ENCODE measurements at places on chromosomes 16 and 17.

GRCh38 chr17:29148257-29148789, 31.9 kb downstream of the MYO18A start:
- no peak for DNase-seq

GRCh38 chr17:82502207-82502606, 17.3 kb upstream of the FOXK2 start:
- no peak for DNase-seq

DNA sequence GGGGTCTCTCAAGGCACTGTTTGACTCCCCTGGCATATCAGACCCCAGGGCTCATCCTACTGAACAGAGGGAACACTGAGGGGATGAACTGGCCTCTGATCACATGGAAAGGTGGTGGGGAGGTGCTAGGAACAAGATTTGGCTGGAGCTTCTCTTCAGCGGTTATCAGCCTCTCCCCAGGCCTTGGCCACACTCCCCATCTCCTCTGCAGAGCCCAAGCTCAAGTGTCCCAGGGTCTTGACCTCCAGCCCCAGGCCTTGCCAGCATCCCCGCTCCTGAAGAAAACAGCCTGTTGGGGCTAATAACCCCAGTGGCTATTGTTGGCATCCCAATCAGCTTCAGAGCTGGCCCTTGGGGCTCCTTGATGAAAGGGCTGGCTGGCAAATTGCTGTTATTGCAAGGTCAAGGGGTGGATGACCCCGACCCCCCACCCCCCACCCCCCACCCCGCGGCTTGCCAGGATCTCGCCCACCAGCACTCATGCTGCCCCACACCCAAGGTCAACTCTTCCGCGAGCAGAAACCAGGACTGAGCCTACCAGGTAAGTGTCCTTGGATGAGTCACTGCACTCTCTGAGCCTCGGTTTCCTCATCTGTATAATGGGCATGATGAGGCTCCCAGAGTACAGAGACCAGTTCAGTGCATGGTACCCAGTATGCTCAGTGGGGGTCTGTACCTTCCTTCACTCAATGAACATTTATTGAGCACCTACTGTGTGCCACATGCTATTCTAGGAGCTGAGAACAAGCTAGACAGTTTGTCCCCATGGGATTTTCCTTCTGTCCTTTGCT, 18.8 kb upstream of the FAM83G start:
- no peak for DNase-seq

DNA sequence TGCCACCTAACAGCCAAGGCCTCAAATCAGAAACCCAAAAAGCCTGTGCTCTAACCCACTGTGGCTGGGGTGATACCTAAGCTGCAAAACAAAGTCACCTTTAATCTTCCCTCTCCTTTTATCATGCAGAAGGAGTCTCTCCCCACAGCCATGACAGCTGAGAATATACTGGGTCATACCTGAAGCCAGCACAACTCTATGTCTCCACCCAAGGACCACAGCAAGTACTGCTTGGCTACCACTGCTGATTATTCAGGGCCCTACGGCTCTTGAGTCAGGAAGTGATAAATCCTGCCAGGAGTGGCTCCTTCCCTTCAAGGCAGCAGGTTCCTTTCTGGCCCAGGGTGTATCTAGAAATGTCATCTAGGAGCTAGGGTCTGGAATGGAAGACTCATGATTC, 151.5 kb upstream of the TOM1L1 start:
- no peak for DNase-seq

- no peak for DNase-seq
Measured at GRCh38 chr16:21277927-21278706, at the start of gene CRYM. Gene CRYM, minus strand, starts transcription at chr16:21278290. Its CDS starts 39 bp downstream, at chr16:21278251.

GRCh38 chr16:23225634-23226033, 43.1 kb downstream of the SCNN1G start:
- no peak for DNase-seq

GRCh38 chr16:72172105-72173034, at the start of gene PMFBP1:
Gene PMFBP1, minus strand, starts transcription at chr16:72172155. Its CDS starts 947 bp downstream, at chr16:72171208.
- no peak for DNase-seq

DNA sequence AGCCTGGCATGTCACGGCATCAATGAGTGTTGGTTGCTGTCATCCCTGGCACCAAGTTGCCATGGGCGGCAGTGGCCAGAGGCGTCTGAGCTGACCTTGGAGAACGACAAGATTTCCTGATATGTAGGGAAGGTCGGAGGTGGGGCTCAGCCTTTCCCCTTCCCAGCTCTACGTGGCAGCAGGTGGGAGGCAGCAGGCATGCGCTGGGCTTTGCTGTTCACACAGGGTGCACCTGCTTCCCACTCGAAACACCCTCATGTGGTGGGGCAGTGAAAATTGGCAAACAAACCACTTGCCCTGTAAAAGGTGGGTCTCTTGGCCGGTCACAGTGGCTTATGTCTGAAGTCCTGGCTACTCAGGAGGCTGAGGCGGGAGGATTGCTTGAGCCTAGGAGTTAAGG, 12.3 kb upstream of the TFAP4 start:
- DNase-seq = no peak

DNA sequence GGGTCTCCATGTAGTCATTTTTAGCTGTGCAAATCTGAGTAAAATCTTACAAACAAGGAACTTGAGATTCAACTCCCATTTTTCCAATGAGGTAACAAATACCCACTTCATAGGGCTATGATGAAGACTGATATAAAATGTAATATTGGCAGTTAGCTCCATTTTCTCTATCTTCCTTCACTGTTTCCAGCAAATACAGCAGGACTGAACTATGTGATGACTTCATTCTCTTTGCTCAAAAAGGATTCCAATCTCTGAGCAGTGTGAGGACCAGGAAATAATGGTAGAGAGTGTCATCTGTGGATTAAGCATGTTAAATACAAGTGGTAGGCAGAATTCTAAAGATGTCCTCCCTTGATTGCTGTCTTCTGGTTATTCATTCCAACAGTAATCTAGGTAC, 18.3 kb downstream of the RND2 start:
- DNase-seq = no peak

- DNase-seq = no peak
Measured at GRCh38 chr17:62870030-62870541, 62.0 kb upstream of the MARCHF10 start.

- no peak for DNase-seq
Measured at GRCh38 chr16:13139661-13140241, 238.4 kb downstream of the SHISA9 start.

- DNase-seq = peak; percentile 57
Measured at GRCh38 chr17:42798383-42799380, at the start of the genes CNTD1 and COA3. Gene CNTD1, plus strand, starts transcription at chr17:42798861. Its CDS starts 207 bp downstream, at chr17:42799068. Gene COA3, minus strand, starts transcription at chr17:42798704. Its CDS starts 23 bp downstream, at chr17:42798681.

DNA sequence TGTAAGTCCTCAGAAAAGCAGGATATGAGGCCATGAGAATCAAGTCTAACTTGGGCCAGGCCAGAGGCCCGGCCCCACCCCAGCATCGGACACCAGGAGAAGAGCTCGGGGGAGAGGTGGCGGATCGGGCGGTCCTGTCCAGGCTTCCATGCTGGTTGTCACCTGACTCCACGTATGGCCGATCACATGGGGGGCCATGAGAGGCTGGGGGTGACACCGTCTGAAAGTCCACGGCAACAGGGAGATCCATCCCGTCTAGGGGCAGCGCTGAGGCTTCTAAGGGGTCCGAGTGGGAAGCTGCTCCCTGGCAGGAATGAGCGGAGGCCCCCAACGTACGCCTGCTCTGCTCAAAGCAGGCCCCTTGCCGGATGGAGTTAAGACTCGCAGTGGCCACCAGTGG, 25.8 kb downstream of the ENGASE start:
- no peak for DNase-seq
